ENCODE measurements at places on chromosomes 7 and 10.

DNA sequence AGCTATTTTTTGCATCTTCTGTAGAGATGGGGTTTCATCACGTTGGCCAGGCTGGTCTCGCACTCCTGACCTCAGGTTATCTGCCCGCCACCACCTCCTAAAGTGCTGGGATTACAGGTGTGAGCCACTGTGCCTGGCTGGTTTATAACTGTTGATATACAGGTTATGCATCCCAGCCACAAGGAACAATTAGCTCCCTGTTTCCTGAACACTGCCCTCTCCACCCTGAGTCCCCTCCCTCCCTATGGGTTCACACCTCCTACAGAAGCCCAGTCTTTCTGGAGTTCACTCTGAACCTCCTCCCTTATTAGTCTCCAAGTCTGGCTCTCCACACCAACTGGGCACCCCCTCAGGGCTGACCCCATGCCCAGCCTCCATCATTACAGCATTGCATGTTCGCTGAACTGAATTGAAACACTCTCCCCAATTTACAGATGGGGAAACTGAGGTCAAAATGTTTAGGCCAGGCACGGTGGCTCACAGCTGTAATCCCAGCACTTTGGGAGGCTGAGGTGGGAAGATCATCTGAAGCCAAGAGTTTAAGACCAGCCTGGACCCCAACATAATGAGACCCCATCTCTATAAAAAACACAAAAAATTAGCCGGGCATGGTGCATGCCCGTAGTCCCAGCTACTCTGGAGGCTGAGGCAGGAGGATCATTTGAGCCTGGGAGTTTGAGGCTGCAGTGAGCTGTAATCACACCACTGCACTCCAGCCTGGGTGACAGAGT, 1.7 kb upstream of the CLIP2 start:
- no peak for DNase-seq

- no peak for DNase-seq
Measured at GRCh38 chr10:86168256-86168655, 198.3 kb downstream of the GRID1 start.

- DNase-seq: no peak
Measured at GRCh38 chr10:51377932-51378599, 303.8 kb downstream of the PRKG1 start.

DNA sequence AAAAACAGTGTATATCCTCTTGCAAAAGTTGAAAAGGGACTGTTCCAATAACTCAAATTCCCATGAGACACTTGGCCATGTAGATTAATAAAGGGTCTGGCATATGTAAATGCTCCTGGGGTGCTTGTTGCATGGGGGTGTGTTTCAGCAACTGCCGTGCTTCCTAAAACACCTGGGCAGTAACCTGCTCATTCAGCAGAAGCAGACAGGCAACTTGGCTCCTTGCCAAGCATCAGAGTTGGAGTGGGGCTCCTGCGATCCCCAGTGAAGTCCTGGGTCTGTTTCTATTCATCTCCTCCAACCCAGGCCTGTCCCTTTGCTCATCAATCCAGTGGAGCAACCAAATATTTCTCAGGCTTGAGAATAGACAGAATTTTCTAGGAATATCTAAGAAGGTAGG, 42.2 kb upstream of the ADAM12 start:
- no peak for DNase-seq

GRCh38 chr10:581776-582330, 107.6 kb downstream of the DIP2C start:
- DNase-seq: no peak

- no peak for DNase-seq
Measured at GRCh38 chr10:116704926-116705325, 37.4 kb downstream of the HSPA12A start.

- DNase-seq: no peak
Measured at GRCh38 chr7:82156893-82157292, 286.7 kb downstream of the CACNA2D1 start.

GRCh38 chr10:70578371-70578947, 24.1 kb downstream of the PRF1 start:
- no peak for DNase-seq

DNA sequence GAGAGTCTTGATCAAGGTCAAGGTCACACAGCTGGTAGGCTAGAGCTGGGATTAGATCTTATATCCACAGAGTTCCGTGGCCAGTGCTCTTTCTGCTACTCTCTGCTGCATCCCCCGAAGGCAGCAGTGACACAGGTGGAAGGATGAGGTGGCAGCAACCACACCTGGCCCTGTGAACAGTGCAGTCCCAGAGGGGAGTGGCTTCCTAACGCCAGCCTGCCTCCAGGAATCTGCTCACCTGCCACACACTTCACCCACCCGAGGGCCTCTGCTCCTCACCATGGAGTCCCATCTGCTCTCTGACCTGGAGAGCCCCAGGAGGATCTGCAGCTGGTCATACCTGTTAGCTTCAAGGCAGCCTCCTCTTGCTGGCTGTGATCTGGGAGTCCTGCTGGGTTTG, 484.2 kb downstream of the PLXNA4 start:
- DNase-seq: no peak
